ENCODE measurements at places on chromosomes 1 and 21.

DNA sequence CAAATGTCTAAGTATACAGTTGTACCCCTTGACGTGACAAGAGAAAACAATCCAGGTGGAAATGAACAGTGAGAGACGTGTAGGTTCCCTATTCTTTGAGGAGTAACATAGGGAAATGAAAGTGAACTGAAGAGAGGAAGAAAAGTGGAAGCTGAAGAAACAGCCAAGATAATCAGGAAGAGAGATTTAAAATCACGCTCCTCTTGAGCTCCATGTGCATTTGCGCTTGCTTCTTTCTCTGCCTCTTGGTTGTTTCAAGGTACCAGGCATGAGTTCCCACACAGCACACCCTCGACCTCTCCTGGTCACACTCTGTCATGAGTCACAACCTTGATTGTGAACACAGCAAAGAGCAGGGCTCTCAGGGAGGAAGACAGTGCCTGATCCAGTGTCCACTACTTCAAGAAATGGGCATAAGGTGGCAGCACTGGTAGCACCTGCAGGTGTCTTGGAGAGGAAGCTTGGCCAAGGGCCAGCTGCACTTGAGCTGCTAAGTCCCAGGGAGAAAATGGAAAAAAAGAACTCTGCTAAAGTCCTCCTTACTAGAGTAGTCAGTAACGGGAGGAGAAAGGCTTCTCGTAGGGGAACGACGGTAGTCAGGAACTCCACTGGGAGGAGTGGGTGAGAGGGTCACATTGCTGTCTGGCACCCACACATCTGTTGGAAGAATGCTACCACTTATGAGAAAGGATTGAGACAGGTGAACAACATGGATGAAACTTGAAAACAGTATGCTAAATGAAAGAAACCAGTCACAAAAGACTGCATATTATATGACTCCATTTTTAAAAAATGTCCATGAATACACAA is 18.3 kb upstream of the ARID1A start:
- H3K4me1 ChIP-seq, result no peaks in the 10 kb centered on the region
- no peak for DNase-seq
- no peak overlapping the region for H3K4me3 ChIP-seq
- H3K27me3 ChIP-seq, result no peaks in the 10 kb centered on the region

GRCh38 chr1:214445831-214446614 is 105.4 kb downstream of the PTPN14 start:
- no peaks in the 10 kb centered on the region for H3K27me3 ChIP-seq
- H3K4me1 ChIP-seq, result peaks cover 5% of the 10 kb centered on the region
- no peak overlapping the region for H3K4me3 ChIP-seq

GRCh38 chr21:18832950-18833349 is 429.4 kb upstream of the TMPRSS15 start:
- no peak overlapping the region for H3K27ac ChIP-seq
- no peak for DNase-seq
- no peaks in the 10 kb centered on the region for H3K27me3 ChIP-seq
- H3K4me1 ChIP-seq, result no peaks in the 10 kb centered on the region

- peaks cover 2% of the 10 kb centered on the region for H3K4me1 ChIP-seq
- no peak overlapping the region for H3K4me3 ChIP-seq
- H3K27ac ChIP-seq, result peak overlapping the region; percentile 51
- DNase-seq, result no peak
- H3K36me3 ChIP-seq, result no peaks in the 10 kb centered on the region
These were observed 24.5 kb downstream of the HTR6 start for GRCh38 chr1:19689085-19689757.

DNA sequence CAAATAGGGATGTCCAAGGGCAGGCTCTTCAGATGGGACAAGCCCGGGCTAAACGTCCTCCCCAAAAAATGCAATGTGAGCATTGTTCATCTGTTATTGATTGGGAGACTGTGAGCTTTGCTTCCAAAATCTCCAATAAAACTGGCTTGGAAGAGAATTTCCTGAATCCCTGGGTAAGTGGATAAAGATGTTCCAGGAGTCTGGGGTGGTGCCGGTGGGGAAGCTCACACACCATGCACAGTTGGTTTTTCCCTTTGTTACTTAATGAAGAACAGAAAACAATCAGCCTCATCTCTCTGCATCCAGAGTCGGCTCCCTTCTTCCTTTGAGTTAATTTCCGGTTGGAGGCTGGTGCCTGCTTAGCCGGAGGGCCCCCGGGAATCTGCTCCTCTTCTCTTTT is 72.1 kb upstream of the ZBTB40 start:
- no peak overlapping the region for H3K4me3 ChIP-seq
- H3K4me1 ChIP-seq, result no peaks in the 10 kb centered on the region
- DNase-seq, result no peak
- no peaks in the 10 kb centered on the region for H3K36me3 ChIP-seq
- no peak overlapping the region for H3K27ac ChIP-seq

GRCh38 chr1:199979071-199979470 is 48.4 kb upstream of the NR5A2 start:
- peaks cover 4% of the 10 kb centered on the region for H3K4me1 ChIP-seq
- no peak overlapping the region for H3K27ac ChIP-seq
- no peaks in the 10 kb centered on the region for H3K27me3 ChIP-seq
- no peaks in the 10 kb centered on the region for H3K36me3 ChIP-seq
- H3K4me3 ChIP-seq, result no peak overlapping the region

- no peaks in the 10 kb centered on the region for H3K4me1 ChIP-seq
- no peak for DNase-seq
- H3K4me3 ChIP-seq, result no peak overlapping the region
These were observed 17.9 kb upstream of the ATP6V1G3 start for GRCh38 chr1:198558402-198558801.

DNA sequence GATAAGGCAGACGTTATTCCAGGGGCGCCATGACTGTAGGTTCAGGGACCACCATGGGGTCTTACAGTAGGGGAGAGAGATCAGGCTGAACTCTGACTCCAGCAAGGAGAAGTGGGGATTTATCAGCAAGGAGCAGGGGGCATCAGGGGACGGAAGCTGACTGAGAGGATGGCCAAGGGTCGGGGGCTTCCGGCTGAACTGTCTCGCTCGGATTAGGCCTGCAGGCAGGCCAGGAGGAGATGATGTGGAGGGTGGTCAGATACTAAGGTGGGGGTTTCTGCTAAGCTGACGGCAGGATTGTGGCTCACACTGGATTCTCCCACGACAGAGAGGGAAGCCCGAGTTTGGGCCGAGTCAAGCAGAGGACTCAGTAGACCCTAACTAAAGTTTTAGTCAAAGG is 186.9 kb upstream of the VAMP3 start:
- H3K4me1 ChIP-seq, result no peaks in the 10 kb centered on the region
- H3K27me3 ChIP-seq, result peaks cover 19% of the 10 kb centered on the region
- no peak for DNase-seq
- H3K27ac ChIP-seq, result no peak overlapping the region
- H3K4me3 ChIP-seq, result no peak overlapping the region
- H3K36me3 ChIP-seq, result no peaks in the 10 kb centered on the region

GRCh38 chr1:48261881-48262400 is 39.4 kb downstream of the SLC5A9 start:
- no peaks in the 10 kb centered on the region for H3K4me1 ChIP-seq
- DNase-seq, result no peak
- H3K27me3 ChIP-seq, result no peaks in the 10 kb centered on the region
- no peak overlapping the region for H3K27ac ChIP-seq
- no peaks in the 10 kb centered on the region for H3K36me3 ChIP-seq

DNA sequence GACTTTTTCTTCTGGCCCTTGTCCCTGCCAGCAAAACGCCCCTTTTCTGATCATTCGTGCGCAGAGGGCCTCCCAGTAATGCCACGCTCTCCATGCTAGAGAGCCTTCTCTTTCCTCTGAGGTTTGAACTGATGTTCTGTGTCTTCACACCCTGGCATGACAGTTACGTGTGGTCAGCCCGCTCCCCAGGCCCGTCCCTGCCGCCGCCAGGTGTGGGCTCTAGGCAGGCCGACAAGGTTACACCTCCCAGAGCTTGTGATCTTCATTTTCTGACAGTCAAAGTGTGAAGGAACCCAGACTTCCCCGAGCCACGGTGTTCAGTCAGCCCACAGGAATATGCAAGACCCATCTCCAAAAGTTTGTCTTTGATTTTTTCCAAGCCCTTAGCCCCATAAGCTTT is 265.6 kb downstream of the TM2D1 start:
- DNase-seq, result no peak
- H3K27me3 ChIP-seq, result no peaks in the 10 kb centered on the region
- H3K36me3 ChIP-seq, result no peaks in the 10 kb centered on the region
- no peak overlapping the region for H3K4me3 ChIP-seq
- peaks cover 2% of the 10 kb centered on the region for H3K4me1 ChIP-seq

GRCh38 chr1:33872683-33873082 is 8.8 kb downstream of the HMGB4 start:
- H3K27ac ChIP-seq, result no peak overlapping the region
- DNase-seq, result peak; percentile 17
- H3K36me3 ChIP-seq, result no peaks in the 10 kb centered on the region
- H3K27me3 ChIP-seq, result peaks cover 32% of the 10 kb centered on the region
- no peak overlapping the region for H3K4me3 ChIP-seq

- no peak overlapping the region for H3K4me3 ChIP-seq
- no peaks in the 10 kb centered on the region for H3K36me3 ChIP-seq
- peak overlapping the region; percentile 30 for H3K27ac ChIP-seq
- H3K4me1 ChIP-seq, result peaks cover 26% of the 10 kb centered on the region
These were observed 87.0 kb downstream of the NMNAT2 start for GRCh38 chr1:183331091-183331742.

DNA sequence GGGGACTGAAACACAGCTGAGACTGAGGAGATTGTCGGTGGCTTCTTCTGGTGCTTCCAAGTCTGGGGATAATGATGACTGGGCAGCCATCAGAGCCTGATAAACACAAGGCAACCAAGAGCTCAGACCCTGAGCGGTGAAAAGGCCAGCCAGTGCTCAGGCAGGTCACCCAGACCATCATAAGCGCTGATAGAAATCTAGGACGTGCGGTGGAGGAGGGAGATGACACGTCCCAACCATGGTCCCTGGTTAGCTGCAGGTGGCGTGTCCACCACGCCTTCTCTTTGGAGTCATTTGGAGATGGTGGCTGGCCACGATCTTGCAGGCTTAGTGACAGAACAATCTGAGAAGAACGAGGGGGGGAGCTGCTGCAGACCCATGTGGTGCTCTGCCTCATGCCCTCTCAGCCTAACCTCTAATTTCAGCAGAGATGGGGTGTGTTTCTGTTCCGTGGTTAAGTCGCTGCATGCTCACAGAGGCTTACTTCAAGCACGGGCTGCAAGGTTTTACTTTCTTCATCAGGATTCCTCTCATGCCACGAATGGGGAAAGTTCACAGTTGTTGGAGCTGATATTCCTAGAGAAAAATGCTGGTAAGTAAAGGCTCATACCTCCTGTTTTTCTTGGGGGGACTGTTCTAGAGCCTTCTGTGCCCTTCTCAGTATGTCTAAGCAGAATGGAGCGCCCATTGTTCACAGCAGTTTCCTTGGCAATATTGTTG is 17.4 kb upstream of the IGSF5 start:
- DNase-seq, result no peak
- H3K4me3 ChIP-seq, result no peak overlapping the region
- no peaks in the 10 kb centered on the region for H3K4me1 ChIP-seq
- H3K36me3 ChIP-seq, result no peaks in the 10 kb centered on the region
- no peaks in the 10 kb centered on the region for H3K27me3 ChIP-seq
- no peak overlapping the region for H3K27ac ChIP-seq

DNA sequence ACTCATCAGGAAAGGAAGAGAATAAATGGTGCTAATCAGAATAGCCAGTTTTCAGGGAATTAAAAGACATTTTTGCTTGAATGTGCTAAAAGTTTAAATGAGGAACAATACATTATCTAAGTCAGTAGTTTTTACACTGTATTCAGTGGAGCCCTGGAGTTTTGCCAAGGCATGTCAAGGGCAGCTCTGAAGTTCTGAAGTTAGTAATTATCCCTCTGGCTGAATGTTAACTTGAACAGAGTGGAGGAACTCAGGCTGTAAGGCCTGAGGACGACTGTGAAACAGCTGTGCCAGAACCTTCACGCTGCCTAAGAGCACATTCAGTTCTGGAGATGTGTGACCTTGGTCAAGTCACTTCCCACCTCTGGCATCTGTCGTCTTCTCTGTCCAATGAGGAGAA is 68.1 kb downstream of the EDEM3 start:
- no peak overlapping the region for H3K27ac ChIP-seq
- H3K4me3 ChIP-seq, result no peak overlapping the region
- H3K27me3 ChIP-seq, result no peaks in the 10 kb centered on the region
- H3K4me1 ChIP-seq, result no peaks in the 10 kb centered on the region

DNA sequence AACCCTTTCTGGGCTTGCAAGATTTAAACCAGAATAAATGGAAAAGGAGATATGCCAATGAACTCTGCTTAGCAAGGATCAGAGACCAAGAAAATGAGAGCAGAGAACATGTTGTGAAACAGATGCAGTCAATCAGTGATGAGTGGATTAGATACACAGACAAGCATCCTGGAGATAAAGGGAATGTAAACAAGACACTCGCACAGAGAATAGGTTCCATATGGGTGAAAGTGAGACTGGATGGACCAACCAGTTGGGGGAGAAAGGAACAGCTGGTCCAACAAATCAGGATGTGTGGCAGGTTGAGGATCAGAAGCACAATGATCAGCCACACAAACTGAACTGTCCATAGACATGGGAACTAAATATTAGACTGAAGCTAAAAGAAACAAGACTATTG is 338.2 kb downstream of the ASTN1 start:
- H3K27ac ChIP-seq, result no peak overlapping the region
- no peak for DNase-seq
- H3K27me3 ChIP-seq, result no peaks in the 10 kb centered on the region
- peaks cover 4% of the 10 kb centered on the region for H3K4me1 ChIP-seq
- H3K4me3 ChIP-seq, result no peak overlapping the region
- H3K36me3 ChIP-seq, result no peaks in the 10 kb centered on the region

- DNase-seq, result peak; percentile 84
- no peak within 1 kb of the TSS for H3K27ac ChIP-seq
- no peaks in the 10 kb centered on the region for H3K27me3 ChIP-seq
- peak within 1 kb of the TSS; percentile 94 for H3K4me3 ChIP-seq
- no peaks in the 10 kb centered on the region for H3K4me1 ChIP-seq
- no peaks in the 10 kb centered on the region for H3K36me3 ChIP-seq
These were observed at the start of gene ARHGAP29 for GRCh38 chr1:94237291-94238226. ARHGAP29 (minus strand) TSS chr1:94237584; CDS start chr1:94231611, 5,973 bp downstream.

DNA sequence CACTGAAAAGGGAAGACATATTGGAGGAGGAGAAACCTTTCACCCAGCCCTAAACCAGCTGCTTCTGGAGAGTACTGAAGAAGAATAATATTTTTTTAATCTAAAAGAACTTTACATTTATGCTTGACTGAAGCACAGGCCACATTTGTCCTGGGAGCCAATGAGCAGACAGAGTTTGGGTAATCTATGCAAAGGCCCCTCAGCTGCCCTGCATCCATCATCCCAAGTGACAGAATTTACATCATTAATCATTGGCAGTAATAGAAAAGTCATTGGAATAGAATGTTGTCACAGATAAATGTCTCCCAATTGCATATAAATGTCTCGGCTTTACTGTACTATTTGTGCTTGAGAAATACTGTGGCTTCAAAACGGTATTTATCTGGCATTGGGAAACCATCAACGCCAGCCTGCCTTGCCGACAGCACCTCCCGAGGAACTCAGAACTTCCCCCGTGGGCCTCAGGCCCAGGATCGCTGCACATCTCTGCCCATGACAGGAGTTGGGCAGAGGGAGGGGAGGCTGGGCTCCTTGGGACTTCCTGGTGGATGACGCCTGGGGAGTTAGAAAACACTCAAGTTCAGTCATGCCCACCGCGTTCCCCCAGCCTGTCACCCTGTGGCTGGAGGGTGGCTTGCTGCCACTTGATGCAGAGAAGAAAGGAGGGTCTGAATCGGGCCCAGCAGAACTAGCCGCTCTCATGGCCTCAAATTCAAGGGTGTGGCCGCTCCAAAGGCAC is 133.1 kb downstream of the CAMTA1 start:
- no peak overlapping the region for H3K27ac ChIP-seq
- peaks cover 10% of the 10 kb centered on the region for H3K4me1 ChIP-seq
- H3K27me3 ChIP-seq, result no peaks in the 10 kb centered on the region
- no peak overlapping the region for H3K4me3 ChIP-seq
